ENCODE measurements at places on chromosomes 7 and 10.
A peak's percentile ranks its signal among the peaks of the same experiment; 100 is the strongest.

DNA sequence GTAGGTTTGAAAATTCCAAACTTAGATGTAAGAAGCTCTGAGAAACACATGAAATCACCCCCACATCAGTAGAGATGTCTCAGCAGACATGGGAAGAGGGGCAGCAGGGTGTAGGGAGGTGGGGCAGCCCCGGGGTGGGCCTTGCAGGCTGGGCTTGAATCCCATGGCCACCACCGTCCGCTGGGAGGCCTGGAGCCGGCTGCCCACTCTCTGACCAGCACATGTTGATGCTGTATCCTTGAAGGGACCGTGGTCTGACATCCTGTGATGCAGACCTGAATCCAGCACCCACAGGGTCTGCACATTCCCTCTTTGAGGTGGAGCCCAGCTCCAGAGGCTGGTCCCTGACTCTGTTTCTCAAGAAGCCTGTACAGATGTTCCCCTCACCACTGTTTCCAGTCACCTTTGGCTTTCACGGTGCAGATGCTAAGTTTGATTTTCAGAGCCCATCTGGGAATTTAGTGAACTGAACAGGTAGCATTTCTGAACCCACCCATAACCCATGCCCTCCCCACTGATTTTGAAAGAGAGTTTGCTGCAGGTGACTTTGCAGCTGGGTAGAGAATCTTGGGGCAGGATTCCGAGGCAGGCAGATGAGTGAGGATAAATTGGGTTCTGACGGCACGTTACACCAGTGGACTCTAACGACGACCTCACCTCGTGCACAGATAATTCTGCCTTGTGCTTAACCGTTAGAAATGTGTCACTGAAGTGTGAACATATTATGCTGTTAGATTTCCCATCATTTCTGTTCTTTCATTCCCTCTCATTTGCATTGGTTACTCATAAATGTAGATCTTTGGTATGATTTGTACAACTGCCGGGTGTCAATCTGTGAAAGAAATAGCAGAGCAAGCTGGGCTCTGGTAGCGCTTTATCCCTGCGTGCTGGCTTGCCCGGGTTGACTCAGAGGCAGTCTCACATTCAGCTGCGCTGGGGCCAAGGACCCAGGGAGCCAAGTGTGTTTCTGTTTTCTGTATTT is 45.7 kb downstream of the IKZF1 start:
- no peak for DNase-seq

GRCh38 chr7:93836116-93836515 is 54.4 kb downstream of the TFPI2 start:
- no peak for DNase-seq

GRCh38 chr10:77144656-77145055 is 493.0 kb downstream of the KCNMA1 start:
- no peak for DNase-seq

- DNase-seq, result no peak
Measured at GRCh38 chr10:43824934-43825333, 176.3 kb upstream of the ZNF32 start.

DNA sequence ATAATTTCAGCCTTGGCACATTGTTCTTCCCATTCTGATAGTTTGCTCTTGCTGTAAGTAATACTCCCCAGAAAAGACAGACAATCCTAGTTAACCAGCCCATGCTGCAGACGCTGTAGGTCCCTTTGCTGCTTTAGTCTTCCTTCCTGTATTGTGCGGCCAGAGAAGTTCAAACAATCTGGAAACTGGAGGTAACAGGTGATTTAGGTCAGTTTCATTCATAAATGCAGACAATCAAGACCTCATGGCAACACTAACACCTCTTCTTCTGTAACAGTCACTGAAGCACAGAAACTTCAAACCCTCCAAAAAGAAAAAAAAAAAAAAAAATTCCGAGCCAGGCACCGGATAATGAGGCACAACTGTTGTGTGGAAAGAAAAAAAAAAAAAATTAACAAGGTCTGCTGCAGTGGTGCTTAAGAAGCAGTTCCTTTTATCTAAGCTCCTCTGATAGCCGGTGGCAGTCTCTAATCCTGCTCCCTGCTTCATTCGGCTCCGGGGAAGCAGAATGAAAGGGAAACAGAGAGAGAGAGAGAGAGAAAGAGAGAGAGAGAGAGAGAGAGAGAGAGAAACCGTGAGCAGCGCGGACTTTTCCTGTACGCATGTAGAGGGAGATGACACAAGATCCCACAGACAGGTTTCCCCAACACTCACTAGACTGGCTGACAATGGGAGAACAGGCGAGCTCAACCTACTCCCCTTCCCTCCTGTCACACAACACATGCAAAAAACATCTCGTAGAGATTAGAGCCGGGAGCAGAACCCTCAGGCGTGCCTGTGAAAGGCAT is at the start of gene SEMA3A:
Gene SEMA3A (minus strand): TSS at position 306 of the 788 bp plus-strand sequence. CDS start 203 bp downstream, at position 103.
- peak; percentile 84 for DNase-seq

- DNase-seq, result no peak
Measured at GRCh38 chr7:106100863-106101629, 11.1 kb downstream of the SYPL1 start.

GRCh38 chr10:47094636-47095035 is 183.4 kb downstream of the PTPN20 start:
- no peak for DNase-seq

- DNase-seq, result no peak
Measured at GRCh38 chr10:55653531-55653930, 707.5 kb downstream of the ZWINT start.

GRCh38 chr7:129101746-129102145 is 42.8 kb upstream of the TSPAN33 start:
- DNase-seq, result peak; percentile 30

DNA sequence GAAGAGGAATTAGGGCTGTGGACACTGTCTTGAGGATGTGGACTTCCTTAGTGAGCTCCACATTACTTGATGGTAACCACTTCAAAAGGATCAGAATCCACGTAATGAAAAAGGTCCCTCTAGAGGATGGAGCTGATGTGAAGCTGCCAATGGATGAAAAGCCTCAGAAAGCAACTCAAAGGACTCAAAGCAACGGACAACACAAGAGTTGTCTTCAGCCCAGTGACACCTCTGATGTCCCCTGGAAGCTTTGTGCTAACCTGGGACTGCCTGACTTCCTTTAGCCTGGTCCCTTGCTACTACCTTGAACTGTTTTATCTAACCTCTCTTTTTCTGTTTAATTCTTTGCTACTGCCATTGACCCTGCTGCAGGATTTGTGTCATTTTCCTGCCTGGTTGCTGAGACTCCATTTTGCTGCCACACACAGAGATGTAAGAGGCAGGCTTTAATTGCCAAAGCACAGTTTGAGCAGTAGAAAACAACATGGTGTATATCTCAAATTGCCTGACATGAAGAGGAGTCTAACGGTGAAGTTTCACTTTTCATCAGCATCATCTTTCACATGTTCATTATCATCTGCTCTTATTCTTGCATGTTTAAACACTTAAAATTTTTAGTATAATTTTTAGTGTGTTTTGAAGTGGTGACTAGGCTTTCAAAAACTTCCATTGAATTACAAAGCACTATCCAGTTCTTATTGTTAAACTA is 11.1 kb upstream of the SGCE start:
- no peak for DNase-seq

- no peak for DNase-seq
Measured at GRCh38 chr10:106857213-106857612, 307.3 kb downstream of the SORCS1 start.

DNA sequence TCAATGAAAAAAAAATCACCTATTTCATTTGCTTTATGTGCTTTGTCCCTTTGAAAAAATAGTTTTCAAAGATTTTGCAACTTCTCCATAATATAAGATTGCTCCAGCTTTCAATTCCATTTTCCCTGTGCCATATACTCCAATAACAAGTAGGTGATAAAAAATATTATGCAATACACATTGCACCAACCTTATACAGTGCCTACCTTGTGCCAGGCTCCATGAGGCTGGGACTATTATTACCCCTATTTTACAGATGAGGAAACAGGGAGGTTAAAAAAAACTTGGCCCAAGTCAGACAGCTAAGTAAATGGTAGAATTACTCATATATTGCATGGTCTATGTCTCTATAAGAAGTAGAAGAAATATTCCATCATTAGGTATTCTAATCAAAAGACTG is 57.8 kb downstream of the BRAF start:
- DNase-seq, result no peak

- no peak for DNase-seq
Measured at GRCh38 chr10:33025910-33026309, 67.9 kb upstream of the ITGB1 start.

- no peak for DNase-seq
Measured at GRCh38 chr10:8637640-8638039, 583.2 kb downstream of the GATA3 start.

- no peak for DNase-seq
Measured at GRCh38 chr7:134472572-134473244, 13.8 kb upstream of the AKR1B1 start.

DNA sequence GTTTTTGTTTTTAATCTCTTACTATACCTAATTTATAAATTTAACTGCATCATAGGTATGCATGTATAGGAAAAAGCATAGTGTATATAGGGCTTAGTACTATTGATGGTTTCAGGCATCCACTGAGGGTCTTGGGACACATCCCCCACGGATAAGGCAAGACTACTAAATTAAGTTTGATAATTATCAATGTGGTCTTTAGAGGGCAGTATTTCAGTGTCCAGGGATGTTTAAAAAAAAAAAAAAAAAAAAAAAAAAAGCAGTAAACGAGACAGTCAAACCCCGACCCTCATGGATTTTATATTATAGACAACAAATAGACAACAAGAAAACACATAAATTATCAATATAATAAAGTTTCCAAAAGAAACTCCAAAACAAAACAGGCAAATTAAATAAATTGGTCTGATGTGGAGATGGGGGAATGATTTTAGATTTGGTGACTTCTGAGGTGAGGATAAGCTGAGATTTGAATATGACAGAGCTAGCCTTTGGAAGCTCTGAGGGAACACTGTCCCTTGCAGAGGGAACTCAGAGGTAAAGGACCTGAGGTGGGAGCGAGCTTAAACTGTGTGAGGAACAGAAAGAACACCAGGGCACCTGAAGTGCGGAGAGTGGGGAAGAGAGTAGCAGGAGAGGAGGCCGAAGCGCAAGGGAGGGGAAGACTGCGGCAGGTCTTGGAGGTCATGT is 14.8 kb downstream of the ACSM6 start:
- DNase-seq, result peak; percentile 45

DNA sequence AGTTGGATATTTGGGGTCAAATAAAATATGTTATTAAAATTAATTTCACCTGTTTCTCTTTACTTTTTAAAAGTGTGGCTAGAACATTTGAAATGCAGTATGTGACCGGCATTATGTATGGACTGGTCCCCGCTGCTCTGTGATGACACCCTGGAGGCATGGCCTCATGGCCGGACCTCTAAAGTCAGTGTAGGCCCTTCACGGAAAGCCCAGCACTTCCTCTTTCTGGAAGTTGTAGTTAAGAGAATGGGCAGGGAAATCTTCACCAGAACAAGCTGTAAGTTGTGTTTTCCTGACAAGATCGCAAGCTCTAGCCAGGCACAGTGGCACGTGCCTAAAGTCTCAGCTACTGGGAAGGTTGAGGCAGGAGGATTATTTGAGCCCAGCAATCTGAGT is 38.3 kb upstream of the SRGN start:
- no peak for DNase-seq

GRCh38 chr10:23381298-23382040 is 36.9 kb upstream of the C10orf67 start:
- DNase-seq, result no peak

- no peak for DNase-seq
Measured at GRCh38 chr7:28195910-28196620, 15.5 kb upstream of the JAZF1 start.

All from Caki2 (cell line).